ENCODE measurements at places on chromosomes 1 and 21.
A peak's percentile ranks its signal among the peaks of the same experiment; 100 is the strongest.

DNA sequence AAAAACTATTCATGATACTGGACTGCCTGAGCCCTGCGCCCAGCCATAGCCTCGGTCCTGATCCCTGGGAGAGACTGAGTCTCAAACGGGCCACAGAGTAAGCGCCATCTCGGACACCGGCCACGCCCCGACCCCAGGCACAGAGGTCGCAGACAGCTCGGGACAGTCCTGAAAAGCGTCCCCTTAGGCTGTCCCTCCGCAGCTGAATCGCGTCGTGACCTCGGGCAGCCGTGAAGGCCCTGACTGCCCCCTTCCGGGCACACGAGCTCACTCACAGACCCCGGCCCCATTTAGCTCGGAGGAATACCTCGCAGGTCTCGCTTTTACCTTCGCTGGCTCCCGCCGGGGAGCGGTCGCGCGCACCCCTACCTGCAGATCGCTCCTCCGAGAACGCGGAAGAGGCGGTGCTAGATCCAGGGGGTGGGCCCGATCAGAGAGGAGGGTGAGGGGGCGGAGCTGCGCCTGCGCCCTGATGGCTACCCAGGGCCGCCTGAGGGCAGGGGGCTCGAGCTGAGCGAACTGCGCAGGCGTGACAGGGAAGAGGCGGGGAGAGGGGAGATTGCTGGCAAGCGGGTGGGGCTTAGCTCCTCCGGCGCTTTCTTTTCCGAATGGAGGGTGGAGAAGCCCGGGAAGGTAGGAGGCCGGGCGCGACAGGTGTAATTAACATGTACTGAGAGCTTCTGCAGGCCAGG is at the start of gene MKNK1:
Gene MKNK1 (minus strand): TSS at position 411 of the 692 bp plus-strand sequence. CDS start 20,941 bp downstream, outside the sequence.
- DNase-seq, result peak; percentile 66

DNA sequence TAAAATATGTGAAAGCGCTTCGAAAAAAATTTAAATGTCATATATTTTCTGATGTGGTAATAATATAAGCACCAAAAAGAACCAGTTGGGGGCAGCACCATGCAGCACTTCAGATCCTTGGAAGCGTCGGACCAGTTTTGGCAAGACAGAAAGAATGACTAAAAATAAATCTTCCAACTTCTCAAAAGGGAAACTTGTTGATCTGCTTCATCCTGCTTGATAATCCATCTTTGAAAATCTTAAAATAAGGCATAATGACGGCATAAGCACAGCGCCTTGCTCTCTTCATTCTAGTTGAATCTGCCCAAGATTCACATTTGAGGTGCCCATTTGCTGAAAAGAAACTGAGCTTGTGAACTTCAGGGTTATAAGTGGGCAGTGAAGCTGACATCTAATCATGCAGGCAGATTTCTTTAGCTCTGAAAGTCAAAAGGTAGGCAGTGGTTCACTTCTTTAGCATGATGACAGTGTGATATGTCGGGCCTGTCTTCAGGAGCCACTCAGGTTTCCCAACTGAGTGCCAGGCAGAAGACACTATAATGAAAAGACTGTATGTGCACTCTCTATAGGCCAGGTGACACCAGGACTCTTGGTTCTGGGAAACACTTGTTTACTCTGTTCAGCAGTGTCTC is 19.8 kb upstream of the MUTYH start:
- peak; percentile 32 for DNase-seq

DNA sequence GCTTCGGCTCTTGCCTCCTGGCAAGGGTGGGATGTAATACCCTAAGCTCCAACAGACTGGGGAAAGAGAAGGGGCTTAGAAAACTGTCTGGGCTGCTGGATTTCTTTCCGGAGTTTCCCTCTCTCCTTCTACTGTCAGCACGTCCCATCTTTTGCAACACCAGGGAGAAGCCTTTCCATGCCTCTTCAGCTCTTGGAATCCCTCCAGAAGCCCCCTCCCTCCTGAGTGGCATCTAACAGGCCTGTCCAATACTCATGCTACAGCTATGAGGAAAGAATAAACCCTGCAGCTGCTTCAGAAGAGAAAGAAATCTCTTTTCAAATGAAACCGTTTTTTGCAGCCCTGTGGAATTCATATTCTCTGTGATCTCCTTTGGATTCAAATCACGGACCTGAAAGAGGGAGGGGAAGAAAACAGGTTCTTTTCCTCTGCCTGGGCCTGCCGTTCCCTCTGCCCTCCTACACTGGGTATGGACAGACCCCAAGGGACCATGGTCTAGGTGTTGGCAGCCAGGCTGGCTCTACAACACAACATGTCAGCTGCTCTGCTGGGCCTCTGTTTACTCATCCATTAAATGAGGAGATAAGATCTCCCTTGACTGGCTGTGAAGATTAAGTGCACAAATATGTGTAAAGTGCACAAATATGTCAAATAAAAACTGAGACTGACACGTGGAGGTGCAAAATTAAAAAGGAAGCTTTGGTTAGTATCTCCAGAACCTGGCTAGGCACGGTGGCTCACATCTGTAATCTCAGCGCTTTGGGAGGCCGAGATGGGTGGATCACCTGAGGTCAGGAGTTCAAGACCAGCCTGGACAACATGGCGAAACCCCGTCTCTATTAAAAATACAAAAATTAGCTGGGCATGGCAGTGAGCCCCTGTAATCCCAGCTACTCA is 6.0 kb upstream of the CAPN2 start:
- DNase-seq, result peak; percentile 94

- DNase-seq, result no peak
These were observed 780 bp downstream of the YTHDF2 start for GRCh38 chr1:28737307-28738132.

DNA sequence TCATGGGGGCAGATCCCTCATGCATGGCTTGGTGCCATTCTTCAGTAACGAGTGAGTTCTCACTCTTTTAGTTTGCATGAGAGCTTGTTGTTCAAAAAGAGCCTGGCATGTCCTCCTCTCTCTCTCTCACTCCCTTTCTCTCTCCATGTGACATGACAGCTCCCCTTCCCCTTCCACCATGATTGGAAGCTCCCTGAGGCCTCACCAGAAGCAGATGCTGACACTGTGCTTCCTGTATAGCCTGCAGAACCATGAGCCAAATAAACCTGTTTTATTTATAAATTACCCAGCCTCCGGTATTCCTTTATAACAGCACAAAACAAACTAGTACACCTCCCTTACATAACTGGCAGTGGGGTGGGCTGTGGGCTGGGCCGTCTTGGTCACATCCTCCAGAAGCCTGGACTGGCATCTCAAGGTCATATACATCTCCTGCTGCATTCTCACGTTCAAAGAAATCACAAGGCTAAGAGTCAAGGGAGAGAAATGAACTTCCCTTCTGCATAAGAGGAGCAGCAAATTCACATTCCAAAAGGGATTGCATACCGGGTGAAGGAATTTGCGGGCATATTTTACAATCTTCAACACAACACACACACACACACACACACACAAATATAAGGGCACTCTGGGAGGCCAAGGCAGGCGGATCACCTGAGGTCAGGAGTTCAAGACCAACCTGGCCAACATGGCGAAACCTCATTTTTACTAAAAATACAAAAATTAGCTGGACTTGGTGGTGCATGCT is 2.3 kb upstream of the CCSAP start:
- DNase-seq, result no peak

Measured in skeletal muscle cell (primary cell).